ENCODE measurements at places on chromosomes 3 and 15.

GRCh38 chr15:29822100-29822683 is at the start of gene TJP1:
Gene TJP1, minus strand, starts transcription at chr15:29822468. Its CDS starts 440 bp downstream, at chr15:29822028.
- H3K27ac ChIP-seq: peak within 1 kb of the TSS; percentile 52
- no peaks in the 10 kb centered on the region for H3K4me1 ChIP-seq

GRCh38 chr3:192331749-192332385 is 395.5 kb downstream of the FGF12 start:
- no peak overlapping the region for H3K4me3 ChIP-seq
- no peaks in the 10 kb centered on the region for H3K4me1 ChIP-seq
- H3K27ac ChIP-seq: no peak overlapping the region
- no peaks in the 10 kb centered on the region for H3K27me3 ChIP-seq

DNA sequence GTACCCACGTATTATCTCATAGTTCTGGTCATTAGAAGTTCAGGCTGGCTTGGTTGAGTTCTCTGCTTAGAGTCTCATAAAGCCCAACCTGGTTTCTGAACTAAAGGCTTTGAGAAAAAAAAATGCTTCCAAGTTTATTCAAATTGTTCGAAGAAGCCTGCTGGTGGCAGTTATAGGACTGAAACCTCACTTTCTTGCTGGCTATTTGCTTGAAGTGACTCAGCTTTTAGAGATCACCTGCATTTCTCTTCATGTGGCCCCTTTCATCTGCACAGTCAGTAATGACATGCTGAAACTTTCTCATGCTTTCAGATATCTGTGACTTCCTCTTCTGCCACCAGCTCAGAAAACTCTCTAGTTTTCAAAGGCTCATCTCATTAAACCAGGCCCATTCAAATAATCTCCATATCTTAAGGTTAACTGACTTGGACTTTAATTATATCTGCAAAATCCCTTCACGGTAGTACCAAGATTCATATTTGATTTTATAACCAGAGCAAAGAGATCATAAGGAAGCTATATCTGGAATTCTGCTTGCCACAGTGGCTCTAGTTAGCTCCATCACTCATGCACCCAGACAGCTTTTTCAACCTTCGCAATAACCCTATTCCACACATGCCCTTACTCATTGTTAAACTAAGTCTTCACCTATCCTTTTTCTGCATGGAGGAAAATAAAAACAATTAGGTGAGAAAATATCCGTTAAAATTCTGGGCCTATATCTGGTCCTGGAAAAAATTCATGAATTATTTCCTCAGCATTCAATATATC is 433.8 kb upstream of the CBLB start:
- H3K27ac ChIP-seq: no peak overlapping the region
- H3K4me3 ChIP-seq: no peak overlapping the region
- peaks cover 18% of the 10 kb centered on the region for H3K4me1 ChIP-seq
- H3K27me3 ChIP-seq: no peaks in the 10 kb centered on the region

GRCh38 chr3:122907471-122907870 is 112.6 kb downstream of the SLC49A4 start:
- DNase-seq: no peak
- H3K4me1 ChIP-seq: no peaks in the 10 kb centered on the region
- no peak overlapping the region for H3K27ac ChIP-seq
- no peaks in the 10 kb centered on the region for H3K36me3 ChIP-seq

GRCh38 chr3:131477813-131478212 is 25.0 kb downstream of the MRPL3 start:
- no peaks in the 10 kb centered on the region for H3K27me3 ChIP-seq
- no peak overlapping the region for H3K4me3 ChIP-seq
- peaks cover 32% of the 10 kb centered on the region for H3K36me3 ChIP-seq
- H3K27ac ChIP-seq: no peak overlapping the region
- peaks cover 10% of the 10 kb centered on the region for H3K4me1 ChIP-seq
- no peak for DNase-seq

DNA sequence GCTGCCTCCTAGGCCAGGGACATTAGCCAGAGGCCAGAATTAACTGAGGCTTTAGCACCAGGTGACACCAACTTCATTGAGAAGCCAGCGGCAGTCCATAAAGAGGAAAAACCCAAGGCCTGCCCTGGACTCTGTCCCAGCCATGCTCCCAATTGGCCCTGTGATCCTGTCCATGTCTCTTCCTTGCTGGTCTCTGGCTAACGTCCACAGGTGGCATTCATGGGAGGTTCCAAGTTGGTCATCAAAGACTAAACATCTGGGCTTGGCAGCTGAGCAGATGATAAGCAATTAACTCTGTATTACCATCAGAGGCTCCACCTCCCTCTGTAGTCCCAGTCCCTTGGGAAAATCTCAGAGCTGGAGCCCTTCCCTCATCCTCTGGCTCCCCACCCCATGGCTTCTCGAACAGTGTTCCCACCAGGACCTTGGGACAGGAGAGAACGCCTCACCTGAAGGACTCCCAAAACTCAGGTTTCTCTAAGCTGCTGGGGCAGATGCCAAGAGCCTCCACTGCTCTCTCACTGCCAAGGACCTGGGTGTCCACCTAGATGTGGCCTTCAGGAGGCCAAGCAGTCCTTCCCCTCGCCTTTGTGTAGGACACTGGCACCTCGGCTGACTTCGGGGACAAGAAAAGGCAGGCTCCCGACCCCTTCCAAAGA is 40.4 kb downstream of the GOLGA6A start:
- DNase-seq: no peak
- H3K4me1 ChIP-seq: peaks cover 6% of the 10 kb centered on the region
- peaks cover 51% of the 10 kb centered on the region for H3K36me3 ChIP-seq
- no peak overlapping the region for H3K4me3 ChIP-seq
- H3K27me3 ChIP-seq: no peaks in the 10 kb centered on the region

DNA sequence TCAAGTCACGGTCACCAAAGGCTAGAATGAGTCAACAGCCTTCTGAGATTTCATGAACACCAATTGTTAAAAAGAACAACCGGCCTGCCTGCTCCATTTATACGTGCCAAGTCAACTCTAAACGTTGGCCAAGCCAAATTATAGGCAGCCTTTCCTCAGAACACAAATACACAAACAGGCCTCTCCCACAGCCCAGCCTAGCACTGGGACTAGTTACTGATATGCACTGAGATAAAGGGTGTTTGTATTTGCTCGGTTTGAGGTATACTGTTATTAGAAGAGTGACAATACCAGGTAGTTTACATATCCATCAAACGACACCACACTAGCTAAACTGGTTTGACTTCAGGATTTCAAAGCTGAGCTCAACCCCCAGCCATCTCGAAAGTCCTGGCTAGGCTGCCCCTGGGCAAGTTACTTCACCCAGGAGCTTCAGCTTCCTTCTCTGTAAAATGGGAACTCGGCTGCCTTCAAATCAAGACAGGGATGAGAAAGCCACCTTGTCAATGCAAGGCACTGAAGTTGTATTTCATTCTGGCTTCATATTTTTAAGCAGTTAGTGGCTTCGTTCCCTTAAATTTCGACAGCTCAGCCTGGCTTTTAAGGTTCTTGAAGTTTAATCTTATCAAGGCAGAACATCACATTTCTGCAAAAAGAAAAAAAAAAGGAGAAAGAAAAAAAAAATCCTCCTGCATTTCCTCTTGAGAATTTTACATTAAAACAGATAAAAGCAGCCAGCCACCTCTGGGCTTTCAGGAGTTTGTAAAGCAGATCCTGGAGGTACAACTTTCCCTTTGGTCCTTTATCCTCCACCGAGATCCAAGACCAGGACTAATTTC is 4.0 kb downstream of the TLE3 start:
- peaks cover 66% of the 10 kb centered on the region for H3K4me1 ChIP-seq

Data from stimulated activated naive B cell treated with anti-CD40 and anti-IgM and Interleukin-4, amounts not matched to agents 10 μg/mL and 1 μg/mL and 100 μg/mL, for 72 hours (primary cell).